ENCODE measurements at places on chromosomes 7 and 10.

DNA sequence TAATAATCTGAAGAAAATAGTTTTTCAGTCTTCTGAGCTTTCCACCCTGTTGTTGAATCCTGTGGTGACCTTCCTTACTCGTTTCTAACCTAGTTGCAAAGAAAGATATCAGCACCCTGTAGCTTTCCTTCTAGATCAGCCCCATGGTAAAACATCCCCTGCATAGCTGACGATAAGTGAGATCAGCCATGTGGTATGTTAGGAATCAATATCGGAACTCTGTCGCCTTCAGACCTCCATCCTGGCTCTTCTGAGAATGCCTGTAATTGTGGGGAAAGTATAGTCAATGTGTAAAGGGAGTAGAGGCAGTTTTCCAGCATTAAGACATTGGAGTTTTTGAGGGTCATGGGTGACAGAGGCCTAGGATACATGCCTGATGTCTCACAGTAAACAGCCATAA is 151.8 kb downstream of the LRRC4 start:
- DNase-seq, result no peak

- no peak for DNase-seq
Measured at GRCh38 chr10:125815764-125816163, 7.3 kb downstream of the UROS start.

GRCh38 chr10:99527526-99528493 is 4.9 kb upstream of the NKX2-3 start:
- no peak for DNase-seq

- DNase-seq, result no peak
Measured at GRCh38 chr7:25180946-25181345, 47.3 kb downstream of the NPVF start.

DNA sequence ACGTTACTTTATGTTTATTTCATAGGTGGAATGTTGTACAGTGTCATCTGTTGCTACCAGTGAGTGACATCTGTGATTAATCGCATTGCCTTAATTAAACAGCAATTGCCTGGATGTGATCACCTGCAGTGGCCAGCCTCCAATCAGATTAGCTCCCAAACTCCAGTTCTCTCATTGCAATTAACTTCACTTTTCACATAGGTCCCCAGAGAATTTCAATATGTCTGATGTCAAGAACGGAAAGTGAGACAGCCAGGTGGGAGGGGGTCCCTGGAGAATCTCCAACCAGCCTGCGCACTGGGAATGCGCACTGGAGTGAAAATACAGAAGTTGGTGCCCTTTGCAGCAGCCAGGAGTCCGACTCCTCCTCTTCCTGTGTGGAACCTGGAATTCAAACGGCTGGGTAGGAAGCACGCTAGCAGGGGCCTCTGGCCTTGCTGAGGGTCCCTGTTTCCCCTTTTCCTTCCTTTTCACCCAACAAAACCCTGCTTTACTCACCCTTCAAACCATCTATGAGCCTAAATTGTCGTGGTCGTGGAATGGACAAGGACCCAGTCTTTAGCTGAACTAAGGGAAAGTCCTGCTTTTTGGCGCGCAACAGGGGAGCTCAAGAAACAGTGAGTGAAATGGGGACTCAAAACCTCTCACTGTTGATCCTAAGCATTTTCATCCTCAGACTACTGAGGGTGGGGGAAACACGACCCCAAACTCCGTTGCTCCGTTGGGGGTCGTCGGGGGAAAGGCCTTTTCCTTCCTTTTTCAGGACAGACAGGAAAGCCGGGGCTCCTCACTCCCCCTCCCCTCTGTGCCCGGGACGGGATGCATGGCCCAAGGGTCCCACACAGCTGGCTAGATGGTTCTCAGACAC is 1355.5 kb upstream of the LRRTM3 start:
- DNase-seq, result no peak

- DNase-seq, result no peak
Measured at GRCh38 chr7:24283554-24283896, 465 bp upstream of the NPY start.

- no peak for DNase-seq
Measured at GRCh38 chr10:58642916-58643428, 130.3 kb downstream of the BICC1 start.

GRCh38 chr10:974038-974784 is 14.0 kb upstream of the GTPBP4 start:
- DNase-seq, result no peak

GRCh38 chr7:133044722-133045473 is 37.0 kb downstream of the CHCHD3 start:
- DNase-seq, result no peak

GRCh38 chr10:16751244-16751643 is 66.0 kb downstream of the RSU1 start:
- DNase-seq, result no peak

DNA sequence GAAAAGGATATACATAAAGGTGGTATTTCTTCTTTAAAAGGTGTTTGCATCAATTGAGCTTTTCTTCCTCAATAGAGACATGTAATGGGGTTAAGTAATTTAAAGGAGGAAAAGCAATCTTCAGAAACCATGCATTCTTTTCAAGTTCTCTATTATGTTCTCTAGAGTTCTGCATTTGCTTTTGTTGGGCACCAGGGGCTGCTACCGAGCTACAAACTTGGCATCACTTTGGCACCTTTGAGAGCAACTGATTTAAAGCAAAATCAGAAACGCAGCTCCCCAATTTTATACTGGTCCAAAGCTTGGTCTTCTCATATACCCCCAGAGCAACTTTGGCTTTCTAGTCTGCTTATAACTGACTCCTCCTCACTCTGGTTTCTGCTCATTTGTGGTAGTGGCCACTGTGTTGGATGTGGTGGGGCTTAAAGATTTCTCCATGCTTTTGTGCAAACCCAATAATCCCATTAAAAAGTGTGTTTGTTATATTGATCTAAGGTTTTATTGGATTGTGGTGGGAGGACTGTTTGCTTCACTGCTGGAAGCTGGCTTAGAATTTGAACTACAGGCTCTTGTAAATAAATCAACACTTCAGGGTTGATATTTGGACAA is 712.1 kb downstream of the PHTF2 start:
- no peak for DNase-seq

DNA sequence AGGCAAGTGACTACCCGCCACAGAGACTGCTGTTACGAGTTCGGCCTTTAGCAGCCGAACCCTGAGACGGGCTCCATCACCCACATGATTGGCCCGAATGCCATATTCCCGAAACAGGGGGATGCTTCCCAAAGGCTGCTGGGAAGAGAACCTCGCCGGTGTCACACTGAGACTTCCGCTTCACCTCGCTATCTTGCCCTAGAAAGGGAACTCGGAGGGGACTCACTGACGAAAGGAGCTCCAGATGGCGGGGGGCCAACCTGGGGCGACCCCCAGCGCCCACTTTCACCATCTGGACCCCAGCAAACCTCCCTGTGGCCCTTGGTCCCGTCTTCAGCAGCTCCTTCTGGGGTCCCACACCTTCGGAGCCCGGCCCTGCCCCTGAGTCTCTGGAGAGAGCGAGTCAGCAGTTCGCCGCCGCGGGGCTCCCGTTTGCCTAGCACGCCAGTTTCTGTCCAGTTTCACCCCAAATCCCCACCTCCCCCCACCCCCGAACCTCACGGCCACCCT is 529 bp downstream of the HPS1 start:
- peak; percentile 30 for DNase-seq

- DNase-seq, result no peak
Measured at GRCh38 chr7:116618338-116619128, 53.5 kb upstream of the MET start.

GRCh38 chr10:52031771-52032170 is 282.3 kb upstream of the DKK1 start:
- no peak for DNase-seq

DNA sequence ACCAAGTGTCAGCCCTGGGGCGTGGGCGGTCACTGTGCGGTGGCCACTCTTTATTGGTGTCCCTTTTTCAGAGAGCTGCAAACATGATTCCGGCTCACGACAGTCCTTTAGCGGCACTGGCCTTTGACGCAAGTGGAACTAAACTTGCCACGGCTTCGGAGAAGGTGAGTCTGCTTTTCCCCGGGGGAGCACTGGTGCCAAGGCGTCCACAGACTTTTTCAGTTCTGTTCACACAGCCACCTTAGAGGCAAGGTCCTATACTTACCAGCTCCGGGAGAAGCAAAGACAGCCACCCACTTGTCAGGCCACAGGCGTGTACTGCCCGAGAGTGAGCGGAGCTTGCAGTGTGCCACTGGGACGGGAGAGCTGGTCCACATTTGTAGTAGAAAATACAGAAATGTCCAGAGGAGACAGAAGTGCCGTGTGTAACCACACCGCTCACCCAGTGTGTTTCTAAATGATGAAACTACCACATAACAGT is 27.9 kb downstream of the WIPI2 start:
- no peak for DNase-seq

DNA sequence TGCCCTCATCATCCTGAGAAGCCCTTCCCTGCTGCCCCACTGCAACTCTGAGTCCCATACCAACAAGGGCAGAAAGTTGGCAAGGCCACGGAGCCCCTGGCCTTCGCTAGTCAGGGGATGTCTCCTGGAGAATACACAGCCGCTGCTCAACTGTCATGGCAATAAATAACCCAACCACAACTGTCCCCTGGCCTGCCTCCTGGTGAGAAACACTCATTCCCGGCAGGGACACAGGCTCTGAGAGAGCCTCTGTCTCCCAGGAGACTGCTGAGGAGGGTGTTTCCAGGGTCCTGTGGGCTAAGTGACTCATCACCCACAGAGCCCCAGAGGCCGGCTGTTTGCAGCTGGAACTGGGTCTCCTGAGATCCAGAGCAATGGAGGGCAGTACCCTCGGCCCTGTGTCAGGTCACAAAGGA is 354.1 kb downstream of the TNS3 start:
- DNase-seq, result no peak

DNA sequence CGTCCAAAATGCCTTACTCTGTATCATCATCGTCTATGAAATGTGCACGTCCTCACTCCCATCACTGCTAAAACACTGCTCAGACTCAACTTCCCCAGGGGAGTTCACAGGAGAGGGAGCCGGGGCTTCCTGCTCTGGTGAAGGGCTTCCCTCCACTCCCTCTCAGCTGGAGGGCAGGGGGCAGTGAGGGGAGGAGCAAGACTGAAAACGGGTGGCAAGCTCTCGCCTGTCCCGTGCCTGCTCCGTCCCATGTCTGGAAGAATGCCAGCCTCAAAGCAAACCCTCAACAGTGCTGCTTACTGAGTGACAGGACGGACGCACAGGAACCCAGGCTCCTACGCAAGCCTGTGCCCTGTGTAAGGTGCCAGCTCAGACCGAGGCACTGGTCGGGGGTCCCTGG is 25.1 kb downstream of the PRKAG2 start:
- DNase-seq, result no peak

DNA sequence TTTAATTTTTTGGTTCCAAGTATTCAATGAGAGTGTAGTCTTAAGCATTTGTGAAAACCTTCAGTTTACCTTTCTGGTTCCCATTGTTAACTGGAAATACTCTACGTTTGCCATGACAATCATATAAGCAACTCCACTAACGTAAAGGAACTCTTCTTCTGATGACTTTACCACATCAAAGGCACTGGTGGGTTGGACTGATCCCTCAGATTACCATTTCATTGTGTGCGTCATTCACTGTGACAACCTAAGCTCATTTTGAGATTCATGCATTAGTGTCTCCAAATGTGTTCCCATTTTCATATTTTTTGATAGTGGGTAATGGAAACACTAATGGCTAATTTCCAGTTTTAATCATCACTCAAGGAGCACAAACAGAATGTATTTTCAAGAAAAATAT is 119.9 kb upstream of the COL1A2 start:
- DNase-seq, result no peak

- DNase-seq, result no peak
Measured at GRCh38 chr7:139112741-139113250, 3.3 kb upstream of the ZC3HAV1 start.

DNA sequence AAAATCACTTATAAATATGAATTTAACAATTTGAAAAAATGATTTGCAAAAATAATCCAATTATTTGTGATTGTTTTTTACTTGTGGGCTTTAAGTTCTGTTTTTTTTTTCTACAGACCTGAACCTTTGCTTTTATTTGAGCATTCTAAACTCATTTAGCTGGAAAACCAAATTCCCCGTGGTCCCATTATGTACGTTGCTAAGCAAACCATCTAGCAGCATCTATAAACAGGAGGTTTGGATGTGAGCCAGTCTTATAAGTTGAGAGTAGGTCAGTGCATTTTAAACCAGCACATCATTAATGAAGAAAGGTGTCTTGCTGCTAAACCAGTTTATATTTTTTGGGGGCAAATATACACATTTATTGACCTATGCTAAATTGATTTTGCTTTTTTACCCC is 77.3 kb downstream of the LRRN3 start:
- no peak for DNase-seq

- DNase-seq, result no peak
Measured at GRCh38 chr7:67654642-67655041, 658.0 kb downstream of the TYW1 start.

- DNase-seq, result no peak
Measured at GRCh38 chr7:107564553-107565298, 955 bp downstream of the DUS4L start.

GRCh38 chr10:21487416-21488180 is 37.9 kb downstream of the SKIDA1 start:
- no peak for DNase-seq

GRCh38 chr7:82266081-82266480 is 177.5 kb downstream of the CACNA2D1 start:
- no peak for DNase-seq

DNA sequence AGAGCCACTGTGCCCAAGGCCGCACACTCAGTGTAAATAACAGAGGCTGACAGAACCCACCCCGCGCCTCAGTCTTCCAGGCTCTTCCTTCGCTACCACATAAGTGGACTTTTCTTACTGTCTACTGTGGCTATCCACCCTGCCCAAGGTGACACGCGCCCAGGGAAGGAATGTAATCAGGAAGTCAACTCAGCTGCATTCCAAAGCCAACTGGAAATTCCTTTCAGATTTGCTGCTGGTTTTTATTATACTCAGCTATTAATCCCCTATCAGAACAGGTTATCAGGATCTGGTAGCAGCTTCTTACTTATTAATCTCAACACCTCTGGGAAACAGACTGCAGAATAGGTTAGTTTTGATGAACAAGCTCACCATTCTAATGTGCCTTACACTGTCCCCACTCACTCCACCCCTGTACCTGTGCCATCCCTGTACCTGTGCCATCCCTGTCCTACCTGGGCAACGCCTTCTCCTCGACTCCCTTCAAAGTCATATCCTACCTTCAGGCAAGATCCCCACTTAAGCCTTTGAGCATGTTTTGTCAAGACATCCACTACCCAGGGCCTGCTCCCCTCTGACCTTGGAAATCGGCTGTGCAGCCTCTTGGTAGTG is 90.7 kb downstream of the NHLRC2 start:
- DNase-seq, result no peak

- no peak for DNase-seq
Measured at GRCh38 chr10:110609605-110610004, 34.5 kb upstream of the RBM20 start.

DNA sequence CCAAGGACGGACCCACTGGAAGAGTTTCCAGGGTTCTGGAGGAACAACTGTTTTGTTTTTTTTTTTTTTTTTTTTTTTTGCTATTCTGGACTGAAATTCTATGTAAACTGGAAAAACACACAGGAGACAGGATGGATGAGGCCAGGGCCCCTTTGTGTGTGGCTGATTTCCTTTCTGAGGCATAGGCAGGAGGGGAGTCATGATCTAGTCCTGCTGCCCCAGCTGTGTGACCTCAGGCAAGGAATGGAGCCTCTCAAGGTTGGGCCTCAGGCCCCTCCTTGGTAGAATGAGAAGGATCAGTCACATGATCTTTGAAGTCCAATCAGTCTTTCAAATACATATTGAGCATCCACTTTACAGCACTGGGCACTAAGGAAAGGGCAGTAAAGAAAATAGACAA is 87.6 kb downstream of the SH3PXD2A start:
- no peak for DNase-seq

All from stimulated activated CD8-positive, alpha-beta memory T cell treated with anti-CD3 and anti-CD28 coated beads, Interleukin-2, amount 100 ng/mL, for 48 hours (primary cell).